Hematopoietic multipotent progenitor cell (in vitro differentiated cells): ENCODE measurements at places on chromosomes 6 and 20.

DNA sequence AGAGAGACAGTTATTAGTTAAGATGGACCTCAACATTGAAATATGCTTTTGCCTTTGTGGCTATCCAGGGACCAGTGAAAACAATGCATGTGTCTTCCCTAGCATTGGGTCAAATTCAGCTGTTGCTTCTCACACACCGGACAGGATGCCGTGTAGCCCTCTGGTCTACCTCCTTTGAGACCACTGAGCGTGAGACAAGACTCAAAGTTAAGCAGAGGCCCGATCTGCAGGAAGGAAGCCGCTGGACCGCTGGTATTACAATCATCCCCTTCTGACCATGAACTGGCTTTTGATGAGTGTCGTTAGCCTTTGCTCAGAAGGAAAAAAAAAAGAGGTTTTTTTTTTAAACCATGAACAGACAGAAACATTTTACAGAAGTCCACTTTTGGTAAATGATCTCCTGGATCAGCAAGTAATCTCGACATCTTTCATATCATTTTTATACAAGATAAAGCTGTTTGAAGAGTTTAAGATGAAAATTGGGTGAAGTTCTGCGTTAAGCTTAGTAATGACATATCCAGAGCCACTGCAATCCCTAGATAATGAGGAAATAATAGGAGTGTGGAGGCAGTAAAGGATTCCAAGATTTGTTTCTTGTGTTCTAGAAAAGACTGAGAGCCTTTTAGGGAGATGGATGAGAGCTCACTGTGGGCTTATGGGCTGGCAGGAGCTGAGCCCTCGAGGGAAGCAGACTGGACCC is 622.8 kb downstream of the QKI start:
- peak; percentile 9 for DNase-seq

GRCh38 chr6:79984261-79984660 is 20.2 kb upstream of the TTK start:
- no peak for DNase-seq

- DNase-seq: no peak
Measured at GRCh38 chr6:946546-946945, 253.6 kb upstream of the EXOC2 start.

DNA sequence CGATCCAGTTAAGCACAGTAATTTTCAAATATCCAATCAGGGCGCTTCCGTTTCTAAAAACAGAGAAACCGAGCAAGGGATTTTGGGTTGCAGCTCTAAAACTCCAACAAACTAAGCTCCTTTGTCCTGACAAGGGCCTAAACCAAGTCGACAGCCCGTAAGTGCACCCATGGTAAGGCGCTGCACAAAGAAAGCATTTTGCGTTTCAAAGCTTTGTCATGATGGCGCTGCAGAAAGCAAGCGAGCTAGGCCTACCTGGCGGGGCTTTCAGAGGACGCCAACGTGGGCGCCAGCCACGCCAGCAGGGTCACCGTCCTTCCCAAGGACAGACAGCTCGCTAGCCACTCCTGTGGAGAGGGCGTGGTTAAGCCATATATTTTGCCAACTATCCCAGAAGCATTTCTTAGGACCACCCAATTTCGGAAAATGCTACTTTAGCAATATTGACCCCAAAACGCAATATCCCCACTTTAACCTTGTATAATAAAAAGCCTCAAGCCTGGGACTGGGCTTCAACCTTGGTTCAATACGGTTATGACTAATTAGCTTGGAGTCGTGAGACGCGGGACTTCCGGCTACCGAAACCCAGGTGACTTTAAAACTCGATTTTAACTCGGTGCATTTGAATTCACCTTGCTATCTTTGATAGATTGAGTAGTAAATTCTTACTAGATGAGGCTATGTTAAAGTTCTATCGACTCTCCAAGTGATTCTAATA is 53.8 kb downstream of the TRIM38 start:
- no peak for DNase-seq

DNA sequence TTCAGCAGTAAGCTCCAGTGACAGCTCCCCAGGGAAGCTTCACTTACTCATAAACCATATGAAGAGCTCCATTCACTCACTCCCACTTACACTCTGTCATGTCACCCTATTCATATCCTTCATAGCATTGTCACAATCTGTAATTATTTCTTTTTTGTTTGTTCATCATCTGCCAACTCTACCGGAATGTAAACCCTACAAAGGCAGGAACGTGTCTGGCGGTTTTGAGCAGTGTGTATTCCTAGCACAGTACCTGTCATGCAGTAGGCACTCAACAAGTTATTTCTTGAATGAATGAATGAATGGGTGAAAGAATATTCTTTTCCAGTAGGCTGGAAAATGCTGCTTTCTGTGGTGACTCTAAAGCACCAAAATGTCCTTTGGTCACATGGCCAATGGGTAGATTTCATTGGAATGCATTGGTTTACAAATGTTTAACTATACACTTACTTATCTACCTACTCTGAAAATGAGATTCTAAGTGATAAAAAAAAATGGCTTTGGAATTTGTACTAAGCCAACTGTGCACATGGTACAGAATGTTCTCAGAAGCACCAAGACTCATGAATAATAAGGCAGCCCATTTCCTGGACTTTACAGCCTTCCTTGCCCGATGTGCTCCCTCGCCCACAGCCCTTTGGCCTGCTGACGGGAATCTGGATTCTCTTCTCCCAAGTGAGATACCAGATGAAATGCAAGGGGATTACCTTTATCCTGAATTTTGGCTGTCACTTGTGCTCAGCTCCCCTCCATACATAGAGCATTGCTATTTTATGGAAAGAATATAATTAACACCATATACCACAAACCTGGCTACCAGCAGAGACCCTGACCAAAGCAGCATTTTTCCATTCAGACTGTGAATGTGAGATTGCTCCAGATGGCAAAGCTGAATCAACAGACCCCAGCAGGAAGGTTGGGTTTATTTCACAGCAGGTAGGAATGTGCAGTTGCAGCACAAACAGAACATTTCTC is 273.3 kb downstream of the ALDH8A1 start:
- DNase-seq: no peak

GRCh38 chr6:39303425-39304153 is 10.6 kb downstream of the KCNK17 start:
- no peak for DNase-seq

DNA sequence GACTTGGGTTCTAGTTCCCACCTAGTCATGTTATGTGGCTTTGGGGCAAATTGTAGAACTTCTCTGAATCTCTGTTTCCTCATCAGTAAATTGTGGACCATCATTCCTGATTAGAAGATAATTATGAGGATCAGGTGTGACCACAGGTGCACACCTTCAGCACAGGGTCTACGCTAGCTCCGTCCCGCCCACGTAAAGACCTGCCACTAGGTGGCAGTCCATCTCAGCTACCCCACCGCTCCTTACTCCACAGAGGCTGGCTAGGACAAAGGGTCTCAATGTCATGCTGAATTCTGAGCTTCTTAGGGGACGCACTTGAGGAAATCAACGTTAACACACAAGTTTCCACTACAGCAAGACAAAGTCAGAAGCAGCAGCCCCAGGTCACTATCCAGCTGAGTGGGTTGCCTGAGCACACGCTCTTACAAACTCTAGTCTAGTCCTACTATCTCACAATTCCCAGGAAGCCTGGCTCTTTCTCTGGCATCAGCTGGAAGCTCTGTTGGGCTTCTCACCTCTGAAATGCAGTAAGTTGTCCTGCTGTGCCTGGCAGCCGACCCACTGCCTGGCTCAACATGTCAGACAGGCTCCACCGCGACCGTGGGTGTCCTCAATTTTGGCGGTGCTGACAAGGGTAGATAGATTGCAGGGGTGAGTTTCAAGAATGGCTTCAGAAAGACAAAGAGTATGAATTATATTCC is 2.0 kb upstream of the PLCG1 start:
- DNase-seq: peak; percentile 65

GRCh38 chr20:41224281-41224680 is 86.9 kb downstream of the PLCG1 start:
- DNase-seq: no peak

- DNase-seq: no peak
Measured at GRCh38 chr6:18395177-18395855, 8.2 kb downstream of the RNF144B start.
